ENCODE measurements at places on chromosomes 5 and 9. TPM values are rescaled to one million over a fixed set of nuclear protein-coding genes. Genes with fewer than 3 reads are reported as not detected.
A peak's percentile ranks its signal among the peaks of the same experiment; 100 is the strongest.

DNA sequence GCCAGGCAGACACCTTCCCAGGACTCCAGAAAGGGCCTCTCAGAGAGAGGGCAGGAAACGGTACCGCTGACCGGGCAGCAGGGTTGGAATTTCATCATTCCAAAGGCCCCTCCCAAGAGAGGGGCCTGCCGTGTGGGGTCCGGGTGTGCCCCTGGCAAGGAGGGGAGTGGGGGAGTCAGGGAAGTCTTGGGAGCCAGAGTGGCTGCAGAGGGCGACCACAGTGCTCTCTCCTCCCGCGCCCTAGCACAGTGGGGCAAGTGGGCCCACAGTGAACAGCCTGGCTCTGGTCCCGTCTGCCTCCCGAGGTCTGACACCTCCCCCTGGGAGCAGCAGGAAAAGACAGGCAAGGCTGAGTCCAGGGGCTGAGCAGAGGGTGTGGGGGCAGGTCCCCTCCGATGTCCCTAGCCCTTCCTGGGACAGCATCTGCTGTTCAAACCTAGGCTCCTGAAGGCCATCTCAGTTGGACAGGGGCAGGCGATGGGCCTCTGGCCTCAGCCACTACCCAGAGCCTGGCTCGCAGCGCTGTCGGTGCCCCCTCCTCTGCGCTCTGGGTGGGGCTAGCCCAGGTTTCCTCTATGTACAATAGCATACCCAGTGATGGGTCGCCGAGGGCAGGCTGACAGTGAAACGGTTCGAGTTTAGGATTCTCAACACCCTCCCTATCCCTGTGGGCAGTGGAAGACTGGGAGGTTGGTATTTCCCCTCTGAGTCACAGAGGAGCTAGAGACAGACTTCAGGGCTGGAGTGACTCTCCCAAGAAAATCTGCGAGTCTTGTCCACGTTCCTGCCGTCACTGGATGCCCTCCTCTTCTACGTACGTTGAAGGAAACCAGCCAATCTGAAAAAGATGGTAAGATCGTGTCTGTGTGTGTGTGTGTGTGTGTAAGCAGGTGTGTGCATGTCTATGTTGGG is 25.4 kb upstream of the SARDH start:
- DNase-seq, result no peak
- H3K36me3 ChIP-seq, result peaks cover 28% of the 10 kb centered on the region
- no peak overlapping the region for H3K4me3 ChIP-seq
- H3K4me1 ChIP-seq, result no peaks in the 10 kb centered on the region
- no peak overlapping the region for H3K27ac ChIP-seq
- no peaks in the 10 kb centered on the region for H3K27me3 ChIP-seq

DNA sequence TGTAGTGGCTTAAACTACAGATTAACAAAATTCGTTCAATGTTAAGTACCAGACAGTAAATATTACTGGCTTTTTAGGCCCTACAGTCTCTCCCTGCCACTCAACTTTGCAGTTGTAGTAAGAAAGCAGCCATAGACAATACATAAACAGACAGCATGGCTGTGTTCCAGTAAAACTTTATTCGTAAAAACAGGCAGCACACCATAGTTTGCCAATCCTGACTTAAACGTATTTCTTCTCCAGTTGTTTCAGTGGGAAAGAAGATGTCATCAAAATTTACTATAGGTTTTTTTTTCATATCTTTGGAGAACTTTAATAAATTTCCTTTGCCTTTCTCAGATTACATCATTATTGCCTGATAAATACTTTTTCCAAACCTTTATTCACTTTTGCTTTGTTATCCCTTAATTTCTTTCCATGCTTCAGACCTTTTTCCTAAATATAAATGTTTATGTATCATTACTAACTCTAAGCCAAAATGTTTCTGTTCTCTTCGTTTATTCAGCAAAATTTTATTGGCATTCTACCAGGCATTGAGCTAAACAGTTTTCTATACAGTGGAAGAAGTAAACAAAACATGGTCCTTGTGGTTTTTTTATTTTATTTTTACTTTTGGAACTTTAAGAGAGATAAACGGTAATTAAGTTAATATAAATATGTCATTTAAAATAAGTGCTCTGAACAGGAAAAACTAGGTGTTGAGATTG is 64.5 kb downstream of the SLF1 start:
- H3K27ac ChIP-seq, result no peak overlapping the region
- H3K27me3 ChIP-seq, result no peaks in the 10 kb centered on the region
- peaks cover 9% of the 10 kb centered on the region for H3K36me3 ChIP-seq
- no peak overlapping the region for H3K4me3 ChIP-seq
- no peak for DNase-seq
- H3K4me1 ChIP-seq, result no peaks in the 10 kb centered on the region

DNA sequence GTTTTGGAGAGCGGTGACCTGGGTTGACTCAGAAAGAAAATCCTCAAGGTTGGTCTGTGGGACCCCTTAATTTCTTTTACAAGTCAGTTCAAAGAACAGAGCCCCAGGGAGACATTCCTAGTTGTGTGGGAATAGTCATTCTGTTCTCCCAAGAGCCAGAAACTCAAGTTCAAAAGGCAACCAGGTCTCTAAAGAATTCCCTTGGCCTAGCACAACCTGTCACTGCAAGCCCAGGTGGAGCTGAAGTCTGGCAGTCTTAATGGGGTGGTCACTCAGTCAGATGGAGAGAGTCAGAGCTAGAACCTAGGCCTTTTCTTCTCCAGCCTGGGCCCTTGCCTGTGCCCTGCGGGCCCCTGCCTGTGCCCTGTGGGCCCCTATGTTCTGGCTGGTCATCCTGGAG is 37.5 kb upstream of the CDKN2AIPNL start:
- H3K27ac ChIP-seq, result no peak overlapping the region
- no peak for DNase-seq
- H3K4me1 ChIP-seq, result peaks cover 12% of the 10 kb centered on the region

DNA sequence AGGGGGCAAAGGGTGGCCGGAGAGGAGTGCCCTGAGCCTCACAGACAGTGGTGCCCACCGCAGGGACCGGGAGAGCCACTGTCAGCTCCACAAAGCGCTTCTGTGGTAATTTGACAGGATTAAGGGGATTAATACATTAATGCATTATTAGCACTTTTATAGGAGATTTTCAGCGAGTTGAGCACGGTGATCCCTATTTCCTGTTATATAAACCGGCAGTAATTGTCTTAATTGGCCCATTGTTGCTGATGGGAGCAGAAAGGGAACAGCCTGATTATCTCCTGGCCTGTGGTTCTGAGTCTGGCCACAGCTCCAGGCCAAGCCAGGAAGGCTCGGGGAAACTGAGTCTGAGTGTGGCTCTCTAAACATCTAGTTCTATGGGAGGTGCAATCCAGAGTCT is 423.6 kb downstream of the CDK5RAP2 start:
- no peak overlapping the region for H3K4me3 ChIP-seq
- no peaks in the 10 kb centered on the region for H3K4me1 ChIP-seq
- H3K36me3 ChIP-seq, result no peaks in the 10 kb centered on the region
- H3K27me3 ChIP-seq, result no peaks in the 10 kb centered on the region
- no peak for DNase-seq
- no peak overlapping the region for H3K27ac ChIP-seq

DNA sequence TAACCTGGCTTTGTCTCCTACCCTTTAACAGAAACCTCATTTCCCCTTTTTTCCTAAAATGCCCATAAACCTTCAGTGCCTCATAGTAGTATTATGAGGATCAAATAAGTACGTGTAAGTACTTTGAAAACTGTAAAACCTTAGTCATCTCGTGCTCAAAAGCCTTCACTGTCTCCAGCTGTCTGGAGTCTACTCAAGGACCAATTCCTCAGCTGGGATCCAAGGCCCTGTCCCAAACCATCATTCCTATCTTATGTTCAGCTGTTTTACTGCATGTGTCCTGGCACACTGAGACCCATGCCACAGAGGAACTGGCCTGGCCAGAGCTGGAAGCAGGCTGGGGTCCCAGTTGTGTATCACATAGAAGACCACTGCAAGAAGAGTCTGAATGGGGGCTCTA is 15.9 kb downstream of the ADAMTSL1 start:
- peaks cover 53% of the 10 kb centered on the region for H3K4me1 ChIP-seq
- no peak overlapping the region for H3K4me3 ChIP-seq
- no peaks in the 10 kb centered on the region for H3K36me3 ChIP-seq

DNA sequence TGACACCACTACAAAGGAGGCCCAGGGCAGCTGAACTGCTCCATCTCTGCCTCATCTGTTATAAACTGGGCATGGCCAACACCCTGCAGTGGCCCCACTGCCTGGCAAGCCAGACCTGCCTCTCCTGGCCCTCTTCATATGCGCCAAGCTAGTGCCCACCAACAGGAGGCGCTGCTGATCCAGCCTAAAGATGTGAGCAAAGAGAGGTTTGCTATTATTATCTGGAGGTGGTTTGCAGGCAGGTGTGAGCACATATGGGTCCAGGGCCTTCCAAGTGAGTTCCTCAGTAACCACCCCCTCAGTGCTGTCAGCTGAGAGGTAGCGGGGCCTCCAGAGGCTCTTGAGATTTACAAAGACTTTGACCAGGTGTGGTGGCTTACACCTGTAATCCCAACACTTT is 232.2 kb downstream of the SYK start:
- no peak for DNase-seq
- H3K4me3 ChIP-seq, result no peak overlapping the region
- no peak overlapping the region for H3K27ac ChIP-seq
- no peaks in the 10 kb centered on the region for H3K36me3 ChIP-seq
- H3K4me1 ChIP-seq, result peaks cover 22% of the 10 kb centered on the region
- no peaks in the 10 kb centered on the region for H3K27me3 ChIP-seq

GRCh38 chr5:170363671-170364070 is 25.5 kb downstream of the KCNMB1 start:
- no peak for DNase-seq
- no peaks in the 10 kb centered on the region for H3K27me3 ChIP-seq
- no peaks in the 10 kb centered on the region for H3K36me3 ChIP-seq
- H3K4me1 ChIP-seq, result peaks cover 30% of the 10 kb centered on the region
- no peak overlapping the region for H3K4me3 ChIP-seq
- no peak overlapping the region for H3K27ac ChIP-seq

- DNase-seq, result peak; percentile 47
- H3K36me3 ChIP-seq, result no peaks in the 10 kb centered on the region
- peaks cover 1% of the 10 kb centered on the region for H3K4me1 ChIP-seq
- no peak overlapping the region for H3K27ac ChIP-seq
- H3K4me3 ChIP-seq, result no peak overlapping the region
Measured at GRCh38 chr9:68698943-68699509, 6.0 kb upstream of the PIP5K1B start.

DNA sequence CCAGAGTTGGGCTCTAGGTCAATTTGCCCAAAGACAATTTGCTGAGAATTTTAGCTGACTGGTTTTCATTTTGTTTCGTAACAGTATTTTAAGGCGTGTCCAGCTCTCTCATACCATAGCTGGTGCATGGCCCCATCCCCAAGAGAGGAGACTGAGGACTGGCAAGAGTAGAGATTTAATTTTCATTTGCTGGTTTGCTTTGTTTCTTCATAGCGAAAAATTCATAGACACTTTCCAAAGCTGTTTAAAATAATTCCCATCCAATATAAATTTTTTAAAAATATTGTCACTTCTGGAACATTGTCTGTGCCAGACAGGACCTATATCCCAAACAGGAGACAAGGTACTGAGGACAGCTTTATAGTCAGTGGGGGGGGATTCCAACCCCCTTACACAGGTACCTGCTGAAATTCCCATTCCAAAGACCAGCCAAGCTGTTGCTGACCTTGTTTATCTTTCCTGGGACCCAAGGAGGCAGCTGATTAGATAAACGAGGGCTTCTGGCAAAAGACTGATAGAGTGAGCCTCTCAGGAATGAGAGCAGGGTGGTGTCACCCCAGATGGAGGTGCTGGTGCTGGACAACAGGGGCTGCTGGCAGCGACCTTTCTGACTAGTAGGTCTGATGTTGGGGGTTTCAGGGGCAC is 6.8 kb upstream of the ANGPTL2 start:
- peaks cover 73% of the 10 kb centered on the region for H3K4me1 ChIP-seq
- no peaks in the 10 kb centered on the region for H3K36me3 ChIP-seq
- no peak for DNase-seq
- H3K27ac ChIP-seq, result peak overlapping the region; percentile 59
- no peaks in the 10 kb centered on the region for H3K27me3 ChIP-seq

GRCh38 chr9:37676411-37676830 is 25.7 kb downstream of the FRMPD1 start:
- no peaks in the 10 kb centered on the region for H3K4me1 ChIP-seq
- no peak overlapping the region for H3K4me3 ChIP-seq
- H3K27me3 ChIP-seq, result no peaks in the 10 kb centered on the region
- no peak for DNase-seq

DNA sequence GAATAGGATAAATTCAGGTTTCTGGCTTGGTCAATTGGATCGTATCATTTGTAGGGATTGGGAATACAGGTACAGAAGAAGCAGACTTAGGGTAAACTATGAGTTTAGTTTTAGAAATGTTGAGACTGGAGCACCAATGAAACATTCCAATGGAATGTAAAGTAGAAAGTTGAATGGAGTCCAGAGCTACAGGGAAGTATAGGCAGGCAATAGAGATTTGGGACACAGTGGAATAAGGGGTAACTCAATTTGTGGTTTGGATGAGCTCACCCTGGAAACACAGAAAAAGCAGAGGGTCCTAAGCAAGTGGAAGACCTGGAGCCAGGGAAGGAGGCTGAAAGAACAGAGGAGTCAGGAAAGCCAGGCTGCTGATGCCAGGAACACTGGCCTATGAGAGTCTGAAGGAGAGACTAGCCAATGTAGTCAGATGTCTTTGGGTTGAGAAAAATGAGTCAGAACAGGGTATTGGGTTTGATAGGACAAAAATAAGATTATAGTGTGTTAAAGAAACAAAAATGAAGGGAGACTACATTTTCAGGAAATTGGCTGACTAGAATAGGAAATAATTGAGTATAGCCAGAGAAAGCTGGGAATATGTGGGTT is 72.8 kb downstream of the STARD4 start:
- no peaks in the 10 kb centered on the region for H3K4me1 ChIP-seq
- no peak overlapping the region for H3K27ac ChIP-seq
- H3K27me3 ChIP-seq, result no peaks in the 10 kb centered on the region
- H3K4me3 ChIP-seq, result no peak overlapping the region
- no peak for DNase-seq

The SHC3 gene
- 2.2 TPM for total RNA-seq

The HAPLN1 gene
- total RNA-seq, result 0.39 TPM

The LHX6 gene
- 10.9 TPM for total RNA-seq

The HINT2 gene
- total RNA-seq, result 32.4 TPM

The SREK1 gene
- total RNA-seq, result 43.1 TPM

The TOR1B gene
- 24.5 TPM for total RNA-seq

The FOCAD gene
- 18.7 TPM for total RNA-seq

The RPL7A gene
- 1,711 TPM for total RNA-seq

The LRRC19 gene
- total RNA-seq, result not detected

The EIF4E1B gene
- total RNA-seq, result not detected

The TTC23L gene
- total RNA-seq, result not detected

The PCDHB9 gene
- total RNA-seq, result 2.4 TPM

The PKN3 gene
- 4.0 TPM for total RNA-seq

All from esophagus muscularis mucosa (tissue), 4 donors.